Mammary epithelial cell (primary cell): ENCODE measurements at places on chromosomes 13 and 19. TPM values are rescaled to one million over a fixed set of nuclear protein-coding genes. Genes with fewer than 3 reads are reported as not detected.
A peak's percentile ranks its signal among the peaks of the same experiment; 100 is the strongest.

DNA sequence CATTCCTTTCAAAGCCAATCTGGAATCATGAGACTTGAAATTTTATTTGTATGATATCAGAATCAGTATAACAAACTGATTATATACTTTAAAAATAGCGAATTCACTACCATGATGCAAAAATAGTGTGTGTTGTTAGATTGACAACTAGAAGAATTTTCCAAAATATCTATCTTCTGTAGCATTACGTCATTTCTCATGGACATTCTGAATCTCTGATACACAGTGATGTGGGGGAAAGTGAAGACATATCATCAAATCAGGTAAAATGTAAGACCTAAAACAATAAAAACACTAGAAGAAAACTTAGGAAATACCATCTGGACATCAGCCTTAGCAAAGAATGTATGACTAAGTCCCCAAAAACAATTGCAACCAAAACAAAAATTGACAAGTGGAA, 1292.0 kb upstream of the PCDH9 start:
- DNase-seq, result no peak

- DNase-seq, result peak; percentile 79
Observed at GRCh38 chr19:3984908-3985642, at the start of gene EEF2. Gene EEF2, minus strand, starts transcription at chr19:3985463. Its CDS starts 83 bp downstream, at chr19:3985380.

DNA sequence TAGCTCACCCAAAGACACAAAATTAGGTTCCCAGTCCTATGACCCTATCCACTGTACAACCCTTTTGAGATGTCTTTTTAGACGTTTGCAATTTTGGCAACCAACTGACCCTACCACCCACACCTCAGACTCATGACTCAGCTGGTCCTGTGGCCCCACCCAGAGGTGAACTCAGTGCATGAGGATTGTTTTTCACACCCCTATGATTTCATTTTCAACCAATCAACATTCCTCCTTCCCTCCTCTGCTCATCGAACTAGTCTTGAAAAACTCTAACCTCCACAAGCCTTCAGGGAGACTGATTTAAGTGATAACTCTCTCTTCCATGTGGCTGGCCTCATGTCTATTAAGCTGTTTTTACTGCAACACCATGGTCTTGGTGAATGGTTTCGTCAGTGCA, 350.7 kb downstream of the UQCRFS1 start:
- DNase-seq, result no peak

The COL5A3 gene
- polyA plus RNA-seq, result 1.2 TPM

The FGF22 gene
- polyA plus RNA-seq, result not detected
